Activated gamma-delta T cell (primary cell): ENCODE measurements at places on chromosomes 2 and 18.

GRCh38 chr2:162928356-162928755 lies 89.8 kb upstream of the KCNH7 start:
- no peak for DNase-seq

DNA sequence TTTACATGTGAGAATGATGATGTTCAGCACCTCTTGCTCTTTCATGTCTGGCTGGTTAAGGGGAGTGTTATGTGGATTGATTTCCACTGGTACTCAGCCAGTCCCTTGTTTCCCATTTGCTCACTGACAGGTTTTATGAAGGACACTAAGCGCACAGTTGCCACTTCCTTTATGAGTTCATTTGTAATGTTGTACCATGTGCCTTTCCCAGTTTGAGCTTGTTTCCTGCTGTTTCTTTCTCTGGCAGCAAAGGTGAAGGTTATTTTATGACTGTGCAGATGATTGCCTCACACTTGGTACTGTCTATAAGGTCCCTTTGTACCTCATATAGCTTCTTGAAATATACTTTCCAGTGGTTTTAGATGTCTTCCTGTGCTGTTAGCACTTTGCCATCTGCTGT lies 1700.5 kb upstream of the TMEFF2 start:
- DNase-seq: no peak

- no peak for DNase-seq
Measured at GRCh38 chr2:240154606-240155005, 14.1 kb upstream of the OTOS start.

DNA sequence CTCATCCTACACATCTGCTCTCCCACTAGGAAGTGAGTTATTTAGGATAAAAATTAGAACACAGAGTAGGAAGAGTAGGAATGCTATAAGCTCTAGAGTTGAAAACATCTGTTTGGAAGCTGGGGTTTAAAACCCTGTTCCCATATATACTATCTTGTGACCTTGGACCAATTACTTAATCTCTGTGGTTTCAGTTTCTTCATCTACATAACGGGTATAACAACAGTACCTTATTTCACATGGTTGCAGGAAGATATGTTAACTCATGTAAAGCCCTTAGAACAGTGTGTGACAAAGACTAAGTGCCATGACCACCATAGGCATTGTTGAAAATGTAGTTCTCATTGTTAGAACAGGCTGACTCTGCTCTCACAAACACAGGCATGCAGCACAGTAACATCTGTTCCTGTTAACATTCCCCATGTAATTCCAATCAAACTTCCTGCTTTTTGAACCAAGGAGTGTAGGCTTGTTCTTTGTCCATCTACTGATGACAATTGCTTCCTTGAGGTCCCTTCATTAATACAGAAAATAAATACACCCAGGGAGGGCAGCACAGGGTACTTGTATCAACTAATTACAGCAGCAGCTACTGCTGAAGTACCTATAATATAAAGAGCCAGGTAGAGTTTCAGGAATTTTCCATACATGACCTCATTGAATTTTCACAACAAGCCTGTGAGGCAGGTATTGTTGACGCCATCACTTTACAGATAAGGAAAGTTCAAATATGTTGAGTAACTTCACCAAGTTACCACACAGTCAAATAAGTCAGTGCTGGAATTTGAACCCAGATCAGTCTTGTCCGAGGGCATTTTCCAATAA lies 204.2 kb downstream of the L3MBTL4 start:
- DNase-seq: no peak

DNA sequence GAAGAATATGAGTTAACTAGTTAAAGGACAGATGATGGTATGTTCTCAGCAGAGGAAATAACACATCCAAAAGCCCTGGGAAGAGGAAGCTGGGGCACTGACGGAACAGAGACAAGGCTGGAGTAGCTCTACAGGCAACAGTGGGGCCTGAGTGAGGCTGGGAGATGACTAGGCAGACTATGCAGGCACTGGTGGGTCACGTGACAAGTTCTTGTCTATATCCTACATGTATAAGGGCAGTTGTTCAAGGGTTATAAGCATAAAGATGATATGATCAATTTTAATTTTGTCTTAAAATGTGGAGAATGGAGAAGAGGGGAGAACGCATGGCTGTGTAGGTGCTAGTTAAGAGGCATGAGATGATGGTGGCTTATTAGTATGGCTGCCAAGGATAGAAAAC lies 68.6 kb downstream of the KCNS3 start:
- no peak for DNase-seq

- DNase-seq: no peak
Measured at GRCh38 chr2:210681491-210681890, 125.1 kb downstream of the CPS1 start.

- DNase-seq: no peak
Measured at GRCh38 chr18:7987284-7987976, 420.3 kb downstream of the PTPRM start.

DNA sequence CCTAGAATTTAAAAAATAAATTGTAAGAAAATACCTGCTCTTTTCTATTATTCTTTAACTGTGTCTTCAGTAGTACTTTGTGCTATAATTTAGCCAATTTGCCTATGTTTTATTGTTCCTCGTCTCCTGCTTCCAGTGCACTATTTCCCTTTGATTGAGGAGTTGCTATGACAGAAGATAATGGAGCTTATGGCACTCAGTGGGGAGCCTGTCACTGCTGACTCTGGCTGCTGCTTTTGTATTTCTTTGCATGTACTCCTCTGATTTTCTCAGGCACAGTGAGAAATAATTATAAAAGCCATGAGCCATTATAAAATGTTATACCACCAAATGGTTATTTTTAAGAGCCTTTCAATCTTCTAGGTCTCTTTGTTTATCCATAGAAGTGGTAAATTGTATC lies 1310.8 kb upstream of the SLC39A10 start:
- no peak for DNase-seq
